ENCODE measurements at places on chromosomes 1 and 21. TPM values are rescaled to one million over a fixed set of nuclear protein-coding genes. Genes with fewer than 3 reads are reported as not detected.

Gene C1orf94
- 0.06 TPM for total RNA-seq

Gene ZNF683
- total RNA-seq, result not detected

Gene MYOM3
- 1.1 TPM for total RNA-seq

Gene AMY2B
- 0.86 TPM for total RNA-seq

Gene CNKSR1
- 1.3 TPM for total RNA-seq

Gene LDLRAD2
- not detected for total RNA-seq

Gene NHLH1
- not detected for total RNA-seq

DNA sequence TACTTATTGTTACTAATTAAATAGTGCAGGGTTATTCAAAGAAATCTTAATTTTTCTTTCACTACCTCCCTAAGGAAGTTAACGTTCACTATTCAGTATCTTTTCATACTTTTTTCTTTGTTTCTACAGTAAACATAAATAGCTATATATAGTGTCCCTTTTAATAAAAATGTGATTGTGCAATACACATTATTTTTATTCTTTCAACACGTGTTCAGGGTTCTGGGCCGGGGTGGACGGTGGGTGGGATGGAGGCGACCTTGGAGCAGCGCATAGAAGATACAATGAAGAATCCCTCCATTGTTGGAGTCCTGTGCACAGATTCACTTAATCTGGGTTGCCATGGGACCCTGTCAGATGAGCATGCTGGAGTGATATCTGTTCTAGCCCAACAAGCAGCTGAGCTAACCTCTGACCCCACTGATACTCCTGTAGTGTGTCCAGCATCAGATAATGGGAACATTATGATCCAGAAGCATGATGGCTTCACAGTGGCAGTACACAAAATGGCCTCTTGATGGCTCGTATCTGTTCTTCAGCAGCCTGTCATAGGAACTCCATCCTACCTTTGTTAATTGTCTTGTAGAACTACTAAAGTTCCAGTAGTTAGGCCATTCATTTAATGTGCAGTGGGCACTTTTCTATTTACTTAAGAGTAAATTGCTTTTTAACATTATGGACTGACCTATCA lies 155.9 kb upstream of the L1TD1 start:
- no peak for DNase-seq

DNA sequence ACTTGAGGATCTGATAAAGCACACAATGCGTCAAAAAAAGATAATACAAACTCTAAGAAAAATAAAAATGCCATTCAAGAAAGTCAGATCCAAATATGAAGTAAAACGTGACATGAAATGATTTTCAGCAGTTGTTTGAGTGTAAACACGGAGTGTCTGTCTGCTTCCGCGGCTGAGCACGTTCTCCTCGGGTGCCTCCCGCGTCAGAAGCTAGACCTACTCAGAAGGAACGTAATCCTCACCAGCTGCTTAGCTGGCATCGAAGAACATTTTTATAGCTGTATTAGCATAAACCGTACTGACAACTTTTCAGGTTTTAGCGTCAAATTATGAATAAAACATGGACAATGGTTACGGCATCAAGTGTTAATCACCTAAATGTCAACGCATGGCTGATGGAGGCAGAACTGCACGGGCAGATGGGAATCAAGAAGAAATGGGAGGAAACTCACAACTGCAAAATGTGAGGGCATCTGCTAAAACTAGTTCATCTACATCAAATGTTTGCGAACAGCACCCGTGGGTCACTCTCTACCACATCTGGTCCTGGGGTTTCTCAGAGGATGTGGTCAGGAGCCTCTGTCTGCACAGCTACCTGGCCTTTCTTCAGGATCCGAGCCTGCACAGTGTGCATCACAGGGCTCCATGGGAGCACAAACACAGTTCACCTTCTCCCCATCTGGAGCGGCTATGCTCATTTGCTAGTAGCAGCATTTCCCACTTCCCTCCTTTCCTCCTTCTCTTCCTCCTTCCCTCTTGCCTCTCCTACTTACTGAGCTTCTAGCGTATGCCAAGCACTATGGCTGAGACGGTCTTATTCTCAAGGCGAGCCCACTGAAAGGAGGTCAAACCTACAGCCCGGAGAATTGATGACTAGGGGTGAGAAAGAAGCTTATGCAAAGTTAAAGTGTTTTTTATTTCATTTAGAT lies 40.0 kb downstream of the RCAN1 start:
- no peak for DNase-seq

DNA sequence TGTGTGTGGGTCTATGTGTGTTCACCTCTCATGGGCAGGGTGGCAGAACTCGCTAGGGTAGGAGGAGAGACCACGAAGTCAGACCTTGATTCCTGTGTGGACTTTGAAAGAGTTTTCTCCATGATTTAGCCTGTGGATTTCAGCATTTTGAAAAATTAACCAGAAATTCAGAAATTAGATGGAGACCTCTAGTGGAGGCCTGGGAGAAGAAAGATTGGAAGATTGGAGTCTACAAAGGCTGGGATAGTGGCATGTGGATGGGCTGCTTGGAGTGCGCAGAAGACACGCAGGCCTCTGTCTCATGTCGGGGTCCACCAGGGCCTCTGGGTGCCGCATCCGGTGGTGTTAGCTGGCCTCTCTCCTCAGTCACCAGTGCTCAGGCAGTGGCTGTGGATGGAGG lies 18.9 kb upstream of the IGSF5 start:
- DNase-seq, result no peak

GRCh38 chr1:82534996-82535395 lies 734.3 kb downstream of the ADGRL2 start:
- no peak for DNase-seq

DNA sequence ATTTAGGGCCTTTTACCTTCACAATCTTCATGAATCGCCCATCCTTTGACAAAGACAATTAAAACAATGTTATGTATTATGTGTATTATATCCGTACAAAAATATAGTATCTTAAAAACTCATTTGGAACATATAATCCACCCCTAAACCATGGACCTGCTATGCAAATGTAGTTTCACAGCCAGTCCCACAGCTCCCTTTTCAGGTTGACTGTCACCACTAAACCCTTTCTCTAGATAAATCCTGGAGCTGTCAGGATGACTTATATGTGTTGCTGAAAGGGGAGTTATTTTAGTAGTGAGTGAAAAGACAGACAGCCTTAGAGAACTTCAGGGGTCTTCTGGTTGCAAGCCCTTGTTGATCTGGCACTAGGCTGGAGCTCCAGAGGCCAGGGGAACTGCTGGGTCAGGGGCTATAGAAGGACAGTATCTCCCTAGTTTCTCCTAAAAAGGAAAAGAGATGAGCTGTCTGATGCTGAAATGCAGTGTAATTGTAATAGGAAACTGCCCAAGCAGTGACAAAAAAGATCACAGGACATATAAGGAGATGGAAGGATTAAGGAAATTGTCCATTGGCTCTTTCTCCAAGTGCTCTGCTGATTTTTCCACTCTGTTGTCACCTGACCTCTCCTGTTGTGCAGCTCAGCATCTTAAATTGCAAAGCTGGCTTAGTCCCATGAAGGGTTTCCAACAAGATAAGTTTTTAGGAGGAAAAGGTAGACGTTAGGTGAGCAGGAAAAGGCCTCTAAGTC lies 127.7 kb downstream of the S1PR1 start:
- DNase-seq, result no peak

DNA sequence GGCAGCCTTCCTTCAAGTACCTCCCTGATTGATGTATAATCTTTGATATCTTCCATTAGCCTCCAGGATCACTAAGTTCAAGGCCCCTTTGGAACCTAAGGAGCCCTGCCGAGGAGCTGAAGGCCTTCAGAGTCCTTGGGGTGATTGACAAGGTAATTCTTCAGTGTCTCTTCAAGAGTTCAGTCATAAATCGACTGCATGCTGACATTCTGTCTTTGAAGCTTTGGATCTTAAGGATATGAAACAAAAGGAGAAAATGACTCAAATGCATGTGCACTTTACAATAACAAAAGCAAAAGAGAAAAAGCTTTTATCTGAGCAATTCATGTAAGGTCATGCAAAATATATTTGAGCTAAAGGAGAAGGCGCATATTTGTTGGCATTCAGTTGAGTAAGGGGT lies 125.3 kb downstream of the RPS6KC1 start:
- DNase-seq, result no peak

GRCh38 chr1:203028784-203029553 lies 2.7 kb downstream of the PPFIA4 start:
- DNase-seq, result no peak

GRCh38 chr1:32741413-32742198 lies 39.0 kb upstream of the SYNC start:
- peak; percentile 53 for DNase-seq

DNA sequence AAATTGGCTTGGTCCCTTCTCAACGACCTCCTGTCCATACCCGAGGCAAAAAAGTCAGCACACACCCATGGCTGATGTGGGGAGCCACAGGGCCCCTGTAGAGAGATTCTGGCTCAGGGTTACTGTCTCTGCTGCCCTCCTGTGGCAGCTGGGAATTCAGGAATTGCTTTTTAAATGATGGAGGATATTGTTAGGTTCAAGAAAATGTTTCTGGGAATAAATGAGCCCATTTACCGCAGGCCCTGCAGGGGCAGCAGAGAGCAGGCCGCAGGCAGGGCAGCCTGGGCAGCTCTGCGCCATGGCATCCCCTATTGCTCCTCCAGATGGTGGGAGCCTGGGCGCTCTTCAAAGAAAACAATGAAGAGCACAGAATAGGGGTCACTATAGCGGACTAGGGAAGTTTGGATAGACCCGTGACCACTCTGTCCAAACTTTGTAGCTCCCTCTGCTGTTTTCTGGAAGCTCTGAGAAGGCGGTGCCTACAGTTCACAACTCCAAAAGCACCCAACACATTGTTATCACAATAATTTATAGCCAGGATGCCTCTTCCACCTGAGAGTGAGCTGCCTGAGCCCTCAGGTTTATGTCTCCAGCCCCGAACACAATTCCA lies 201.1 kb downstream of the BACH1 start:
- peak; percentile 74 for DNase-seq

DNA sequence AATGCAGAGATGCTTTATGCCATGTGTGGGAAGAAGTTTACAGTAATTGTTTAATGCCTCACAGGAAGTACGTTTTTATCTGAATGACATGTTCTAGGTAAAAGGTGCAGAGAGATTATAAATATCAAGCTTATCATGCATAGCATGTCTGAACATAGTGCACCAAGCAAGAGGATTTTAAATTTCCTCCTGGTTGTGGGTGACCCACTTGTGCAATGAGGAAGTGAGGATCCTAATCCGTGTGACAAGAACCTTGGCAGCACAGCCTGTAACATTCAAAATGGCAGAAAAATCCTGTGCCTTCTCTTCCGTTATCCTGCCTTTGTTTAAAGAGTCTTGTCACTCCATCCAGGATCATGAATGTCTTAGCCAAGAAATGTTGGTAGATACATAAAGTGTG lies 75.6 kb downstream of the PLA2G4A start:
- DNase-seq, result no peak

DNA sequence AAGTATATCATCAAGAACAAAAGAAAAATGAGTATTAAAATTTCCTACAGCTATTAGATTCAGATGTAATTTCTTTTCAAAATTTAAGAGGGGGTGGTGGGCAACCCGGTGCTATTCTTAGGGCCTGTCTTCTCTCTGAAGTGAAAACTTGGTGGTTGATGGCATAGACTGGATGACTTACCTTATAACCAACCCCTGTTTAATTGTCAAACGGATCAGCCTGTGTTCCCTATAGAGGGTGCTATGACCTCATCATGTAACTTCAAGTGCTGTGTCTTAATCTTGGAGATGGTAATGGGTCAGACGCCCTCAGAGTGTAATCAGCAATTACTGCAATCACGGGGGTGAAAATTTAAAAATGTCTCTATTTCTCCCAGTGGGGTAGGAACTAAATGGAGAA lies 176.2 kb downstream of the PCP4 start:
- DNase-seq, result no peak

DNA sequence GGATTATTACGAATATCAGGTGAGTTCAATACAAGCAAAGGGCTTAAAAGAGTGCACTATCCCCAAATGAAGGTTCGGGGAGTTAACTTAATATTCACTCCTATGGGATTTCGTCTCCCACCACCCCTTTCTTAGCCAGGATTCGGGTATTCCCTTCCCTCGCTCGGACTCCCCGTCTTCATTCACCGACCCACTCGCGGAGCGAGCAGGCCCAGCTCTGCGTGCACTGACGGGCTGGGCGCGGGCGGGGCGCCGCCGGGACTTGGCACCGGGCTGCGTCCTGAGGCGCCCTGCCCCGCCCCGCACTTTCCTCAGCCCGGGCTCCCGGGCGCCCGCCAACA lies 7.7 kb upstream of the MPZL1 start:
- DNase-seq, result no peak

GRCh38 chr1:227268943-227269342 lies 49.3 kb downstream of the CDC42BPA start:
- DNase-seq, result no peak

DNA sequence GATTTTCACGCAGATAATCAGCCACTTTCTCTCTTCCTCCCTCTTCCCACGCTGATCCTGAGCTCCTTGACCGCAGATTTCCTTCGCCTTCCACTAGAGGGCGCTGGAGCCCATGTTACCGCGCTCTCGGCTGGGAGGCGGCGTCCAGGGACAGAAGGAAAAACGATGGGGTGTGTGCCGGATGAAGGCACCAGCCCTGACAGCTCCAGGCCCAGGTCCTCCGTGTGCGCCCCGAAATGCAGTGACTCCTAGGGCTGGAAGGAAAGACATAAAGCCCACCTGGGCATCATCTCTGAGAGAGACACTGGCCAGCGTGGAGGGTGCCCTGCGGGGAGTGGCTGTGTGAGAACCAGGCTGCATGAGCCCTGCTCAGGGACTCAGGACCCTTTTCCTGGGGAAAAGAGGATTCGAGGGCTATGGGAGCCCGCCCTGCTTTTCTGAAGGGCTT lies 44.9 kb upstream of the CYP2J2 start:
- DNase-seq, result peak; percentile 80

DNA sequence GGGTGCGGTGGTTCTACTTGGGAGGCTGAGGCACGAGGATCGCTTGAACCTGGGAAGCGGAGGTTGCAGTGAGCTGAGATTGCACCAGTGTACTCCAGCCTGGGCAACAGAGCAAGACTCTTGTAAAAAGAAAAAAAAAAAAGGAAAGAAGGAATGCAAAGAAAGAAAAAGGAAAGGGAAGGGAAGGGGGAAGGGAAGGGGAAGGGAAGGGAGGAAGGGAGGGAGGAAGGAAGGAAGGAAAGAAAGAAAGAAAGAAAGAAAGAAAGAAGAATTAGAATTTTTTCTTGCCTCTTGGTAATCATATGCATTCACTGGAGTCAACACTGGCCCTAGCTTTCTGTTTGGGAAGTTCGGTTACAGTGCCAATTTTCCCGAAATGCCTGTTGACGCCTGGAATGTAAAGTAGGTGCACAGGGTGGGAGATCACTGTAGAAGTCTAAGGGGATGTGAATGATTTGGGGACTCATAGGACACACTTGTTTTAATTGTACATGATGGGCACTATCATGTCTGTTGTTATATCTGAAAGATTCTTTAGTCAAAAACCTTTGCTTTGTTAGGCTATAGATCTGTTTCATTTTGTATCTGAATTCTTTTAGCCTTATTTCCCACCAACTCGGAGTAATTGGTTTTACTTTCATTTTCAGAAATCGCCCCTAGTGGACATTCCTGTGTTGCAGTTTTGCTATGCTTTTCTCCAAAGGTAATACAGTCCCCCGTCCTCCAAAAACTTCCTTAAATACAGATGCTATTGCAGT lies 59.8 kb upstream of the MORC3 start:
- peak; percentile 70 for DNase-seq
